ENCODE measurements at places on chromosomes 2 and 18.
A peak's percentile ranks its signal among the peaks of the same experiment; 100 is the strongest.

DNA sequence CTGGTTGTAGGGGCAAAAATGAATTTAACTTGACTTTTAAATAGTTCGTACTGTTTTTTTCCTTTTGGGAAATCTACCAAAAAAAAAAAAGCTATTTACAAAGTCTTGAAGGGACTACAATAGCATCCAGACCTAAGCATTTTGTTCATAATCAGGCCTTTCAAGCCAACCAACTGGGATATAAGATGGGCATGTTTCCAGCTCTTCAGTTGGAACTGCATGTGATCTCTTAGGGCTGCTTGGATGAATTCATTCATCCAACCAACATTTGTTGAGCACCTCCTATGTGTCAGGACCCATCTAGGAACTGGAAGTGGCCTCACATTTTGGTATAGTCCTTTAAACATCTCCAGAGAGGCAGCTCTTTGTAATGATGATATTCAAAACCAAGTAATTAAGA, 98.6 kb downstream of the AAK1 start:
- no peak for DNase-seq

- DNase-seq: no peak
Observed at GRCh38 chr2:120851116-120851773, 115.6 kb downstream of the GLI2 start.

DNA sequence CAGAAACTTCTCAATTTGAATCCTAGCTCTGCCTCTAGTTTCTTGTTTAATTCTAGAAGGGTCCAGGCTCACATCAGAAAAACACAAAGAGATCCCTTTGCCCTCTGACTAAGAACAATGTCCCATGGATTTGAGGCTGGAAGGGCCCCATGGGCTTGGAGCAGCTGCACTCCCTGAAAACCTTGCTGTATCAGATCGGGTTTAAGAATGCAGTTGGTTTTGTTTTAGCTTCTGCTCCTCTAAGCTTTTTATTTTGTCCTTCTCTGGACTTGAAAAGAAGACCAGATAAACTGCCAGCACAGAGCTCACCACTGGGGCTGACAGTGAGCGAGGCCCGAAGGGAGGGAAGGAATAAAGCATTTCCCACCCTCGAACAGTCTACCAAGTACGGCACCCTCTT, 69.2 kb upstream of the WIPF1 start:
- DNase-seq: no peak

DNA sequence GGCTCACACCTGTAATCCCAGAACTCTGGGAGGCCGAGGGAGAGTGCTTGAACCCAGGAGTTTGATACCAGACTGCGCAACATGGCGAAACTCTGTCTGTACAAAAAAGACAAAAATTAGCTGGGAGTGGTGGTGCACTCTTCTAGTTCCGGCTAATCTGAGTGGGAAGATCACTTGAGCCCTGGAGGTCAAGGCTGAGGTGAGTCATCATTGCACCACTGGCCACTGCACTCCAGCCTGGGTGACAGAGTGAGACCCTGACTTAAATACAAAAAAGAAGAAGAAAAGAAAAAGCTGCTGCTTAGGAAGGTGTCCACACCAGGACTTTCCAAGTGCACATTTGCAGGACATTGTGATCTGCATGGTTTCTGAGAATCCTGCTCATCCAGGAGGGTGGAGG, 16.4 kb downstream of the SKOR2 start:
- no peak for DNase-seq

DNA sequence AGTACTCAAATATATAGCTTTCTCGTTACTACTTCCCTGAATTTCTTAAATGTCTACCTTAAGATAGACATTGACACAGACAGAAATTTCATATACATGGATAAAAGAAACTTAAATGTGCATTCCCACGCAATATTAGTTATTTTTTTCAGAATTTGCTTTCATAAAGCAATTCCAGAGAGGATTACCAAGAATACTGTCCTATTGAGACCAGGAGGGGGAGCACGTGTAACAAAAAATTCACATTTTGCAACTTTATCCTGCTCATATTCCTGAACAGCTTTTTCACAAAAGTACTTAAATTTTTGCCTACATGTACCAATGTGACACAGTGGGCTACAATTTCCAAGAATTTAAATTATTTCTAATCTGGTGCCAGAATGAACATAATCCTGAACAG, 30.7 kb upstream of the ERCC3 start:
- no peak for DNase-seq

DNA sequence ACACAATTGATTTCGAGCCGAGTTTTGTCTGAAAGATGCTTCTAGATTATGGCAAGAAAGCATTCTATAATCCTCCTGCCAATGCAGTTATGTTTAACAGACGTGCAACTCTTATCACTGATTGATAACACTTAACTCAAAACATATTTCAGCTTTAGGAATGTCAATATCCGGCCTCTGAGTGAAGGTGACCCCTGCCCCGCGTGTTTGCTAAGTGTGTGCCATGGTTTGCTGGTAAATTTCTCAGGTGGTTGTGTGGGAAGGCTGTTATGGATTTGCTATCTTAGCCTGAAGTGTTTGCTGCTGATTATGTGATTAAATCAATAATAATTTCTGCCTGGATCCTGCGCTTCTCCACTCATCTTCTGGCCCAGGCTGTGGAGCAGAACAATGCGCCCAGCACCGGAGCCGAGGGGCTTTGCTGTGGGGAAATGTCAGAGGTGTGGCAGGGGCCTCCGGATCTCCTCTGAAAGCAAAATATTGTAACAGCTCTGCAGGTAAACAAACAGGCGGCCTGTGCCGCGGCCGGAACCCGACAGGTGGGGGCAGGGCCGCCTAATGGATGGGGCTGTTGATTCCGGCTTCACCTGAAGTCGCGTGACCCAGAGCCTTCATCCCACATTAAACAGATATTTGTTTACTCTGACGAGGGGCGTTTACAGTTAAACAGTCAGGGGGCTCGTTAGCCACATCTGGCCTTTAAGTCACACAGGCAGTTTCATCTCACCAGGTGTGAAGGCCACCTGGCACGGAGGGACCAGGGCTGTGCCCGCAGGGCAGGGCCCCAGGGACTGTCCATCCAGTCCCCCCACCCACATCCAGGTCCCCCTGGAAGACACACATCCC, 210.7 kb upstream of the SALL3 start:
- DNase-seq: no peak

- peak; percentile 26 for DNase-seq
Observed at GRCh38 chr2:172704072-172704936, 31.3 kb upstream of the RAPGEF4 start.

DNA sequence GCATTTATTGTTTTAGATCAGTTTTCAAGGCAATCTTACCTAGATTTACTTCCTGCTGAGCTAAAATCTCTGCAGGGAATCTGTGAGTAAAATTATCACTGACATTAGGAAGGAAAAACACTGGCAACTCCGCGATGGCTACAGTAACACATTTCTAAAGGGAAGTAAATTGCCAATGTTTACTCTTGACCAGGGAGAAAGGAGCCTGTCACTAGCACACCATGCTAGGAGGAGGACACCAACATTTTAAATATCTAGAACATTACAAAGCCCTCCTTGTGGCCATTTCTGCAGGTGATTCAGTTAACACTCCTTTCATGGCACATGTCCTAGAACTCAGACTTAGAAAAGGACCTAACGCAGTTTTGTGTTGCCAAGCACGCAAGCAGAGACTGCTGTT, 58.4 kb downstream of the TCF4 start:
- DNase-seq: no peak

DNA sequence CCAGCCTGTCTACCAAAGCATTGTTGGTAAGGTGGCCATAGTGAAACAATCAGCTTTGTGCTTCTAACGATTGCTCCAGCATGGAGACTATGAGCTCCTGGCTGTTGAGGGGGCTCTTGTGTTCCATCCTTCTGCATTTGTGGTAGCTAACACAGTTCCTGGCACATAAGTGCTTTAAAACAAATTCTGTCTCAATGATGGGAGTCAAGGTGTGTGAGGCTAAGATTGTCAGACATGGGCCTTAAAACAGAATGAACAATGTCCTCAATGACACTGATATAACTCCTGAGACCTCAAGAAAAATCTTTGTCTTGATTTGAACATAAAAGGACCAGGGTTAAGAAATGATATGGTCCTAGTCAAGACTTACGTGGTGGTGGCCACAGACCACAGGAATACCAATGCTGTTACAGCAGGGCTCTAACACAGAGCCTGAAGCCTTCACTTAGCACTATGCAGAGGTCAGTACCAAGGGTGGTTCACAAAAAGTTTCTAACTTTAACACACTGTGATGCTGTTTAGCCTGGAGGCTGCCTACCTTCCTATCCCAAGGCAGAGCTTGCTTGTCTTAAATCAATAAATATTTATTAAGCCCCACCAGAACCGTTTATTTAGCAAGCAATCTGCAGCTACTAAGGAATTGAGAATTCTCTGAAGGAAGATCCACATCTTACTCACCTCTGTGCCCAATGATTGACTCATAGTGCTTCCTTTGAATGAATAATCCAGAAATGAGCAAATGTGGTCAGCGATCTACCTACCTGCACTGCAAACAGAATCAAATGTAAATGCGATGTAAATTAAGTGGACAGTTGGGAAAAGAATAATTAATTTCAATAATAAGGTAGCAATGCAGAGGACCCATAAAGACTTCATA, 35.1 kb downstream of the EVA1A start:
- no peak for DNase-seq

DNA sequence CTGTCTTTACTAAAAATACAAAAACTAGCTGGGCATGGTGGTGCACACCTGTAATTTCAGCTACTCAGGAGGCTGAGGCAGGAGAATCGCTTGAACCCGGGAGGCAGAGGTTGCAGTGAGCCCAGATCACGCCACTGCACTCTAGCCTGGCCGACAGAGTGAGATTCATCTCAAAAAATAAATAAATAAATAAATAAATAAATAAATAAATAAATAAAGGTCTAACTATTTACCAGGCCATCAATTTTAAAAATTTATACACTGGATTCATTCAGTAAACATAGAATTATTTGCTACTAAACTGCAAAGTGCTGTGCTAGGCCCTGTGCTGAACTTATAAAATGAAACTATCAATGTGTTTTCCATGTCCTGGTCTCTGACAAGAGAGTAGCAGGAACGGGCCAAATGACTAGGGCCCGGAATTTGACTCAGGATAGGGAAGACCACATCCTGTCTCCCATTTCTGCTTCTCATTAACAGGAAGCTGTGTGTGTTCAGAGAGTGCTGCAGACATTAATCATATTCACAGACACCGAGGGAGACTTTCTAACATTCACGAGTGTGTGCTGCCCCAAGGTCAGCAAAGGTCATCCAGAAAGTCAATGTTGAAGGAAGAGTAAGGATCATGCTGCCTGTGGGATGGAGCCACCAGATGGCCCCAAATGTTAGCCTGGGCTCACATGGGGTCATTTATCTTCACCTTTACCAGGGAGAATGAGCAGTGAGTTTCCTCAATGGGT, 95.8 kb downstream of the SPP2 start:
- DNase-seq: no peak

GRCh38 chr2:18046558-18047212, 168.2 kb downstream of the KCNS3 start:
- DNase-seq: no peak

- DNase-seq: no peak
Observed at GRCh38 chr2:218734190-218734975, 23.7 kb downstream of the TTLL4 start.

DNA sequence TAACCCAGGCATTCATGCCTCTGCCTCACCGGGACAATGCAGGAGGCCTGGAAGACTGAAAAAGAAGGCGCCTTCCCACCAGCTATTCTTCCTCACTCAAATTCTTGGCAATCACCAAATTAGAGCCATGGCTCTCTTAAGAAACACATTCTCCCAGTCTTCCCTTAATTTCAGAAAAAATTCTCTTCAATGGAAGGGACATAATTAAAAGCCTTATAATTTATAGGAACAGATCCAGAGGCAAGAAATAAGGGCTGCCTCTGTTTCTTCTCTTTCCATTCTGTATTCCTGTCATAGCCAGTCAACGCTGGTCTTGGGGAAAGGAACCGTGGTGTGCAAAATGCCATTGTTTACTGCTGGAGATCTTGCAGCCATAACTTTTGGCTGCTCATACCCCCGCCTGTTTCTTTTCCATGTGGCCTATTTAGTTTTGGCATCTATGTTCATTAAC, 32.8 kb downstream of the DTNA start:
- DNase-seq: no peak

- DNase-seq: no peak
Observed at GRCh38 chr2:32553829-32554432, 73.9 kb upstream of the TTC27 start.

- no peak for DNase-seq
Observed at GRCh38 chr2:239261356-239261755, 139.5 kb downstream of the HDAC4 start.

GRCh38 chr2:151730262-151730975, 3.9 kb downstream of the NEB start:
- no peak for DNase-seq

- DNase-seq: no peak
Observed at GRCh38 chr2:86038291-86039081, 67.2 kb downstream of the POLR1A start.

- no peak for DNase-seq
Observed at GRCh38 chr18:80133124-80133523, 24.1 kb downstream of the ADNP2 start.

DNA sequence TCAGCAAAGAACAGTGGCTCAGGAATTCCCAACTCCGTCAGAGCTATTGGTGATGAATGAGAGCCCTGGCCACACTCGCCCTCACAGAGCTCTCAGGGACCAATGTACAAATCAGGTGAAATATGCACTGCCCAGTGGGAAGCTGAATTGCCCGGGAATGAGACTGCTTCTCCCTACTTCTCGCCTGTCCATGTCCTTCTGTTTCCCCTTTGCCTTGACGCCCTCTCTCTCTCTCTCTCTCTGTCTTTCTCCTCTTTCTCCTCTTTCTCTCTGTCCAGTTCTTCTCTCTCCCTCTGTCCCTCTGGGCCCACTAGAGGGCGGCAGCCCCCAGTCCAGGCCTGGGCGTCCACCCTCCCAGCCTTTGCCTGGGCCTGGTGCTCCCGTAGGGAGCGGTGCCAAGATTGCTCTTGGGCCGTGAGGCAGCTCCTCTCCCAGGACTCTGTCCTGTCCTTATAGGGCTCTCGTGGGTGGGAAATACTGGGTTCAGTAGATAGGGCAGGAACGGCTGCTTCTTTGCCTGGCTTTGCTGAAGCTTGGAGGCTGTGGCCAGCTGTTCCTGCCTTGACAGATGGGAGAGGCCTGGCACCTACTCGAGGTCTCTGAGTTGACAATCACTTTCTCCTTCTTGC, 28.4 kb upstream of the PUM2 start:
- peak; percentile 60 for DNase-seq

- DNase-seq: no peak
Observed at GRCh38 chr2:238134393-238134785, 4.1 kb upstream of the KLHL30 start.

- no peak for DNase-seq
Observed at GRCh38 chr2:106596844-106597243, 109.7 kb downstream of the CD8B2 start.

- DNase-seq: no peak
Observed at GRCh38 chr2:2941205-2941604, 436.4 kb downstream of the EIPR1 start.

GRCh38 chr2:64196963-64197362, 52.7 kb upstream of the PELI1 start:
- DNase-seq: peak; percentile 12

- no peak for DNase-seq
Observed at GRCh38 chr2:99444222-99444621, 45.6 kb downstream of the REV1 start.
